ENCODE measurements at places on chromosomes 12 and 14. TPM values are rescaled to one million over a fixed set of nuclear protein-coding genes. Genes with fewer than 3 reads are reported as not detected.

LMO3 gene
- total RNA-seq = not detected

COX8C gene
- total RNA-seq = not detected

KLHL42 gene
- 26.0 TPM for total RNA-seq

NRDE2 gene
- 9.4 TPM for total RNA-seq

SDR9C7 gene
- not detected for total RNA-seq
